ENCODE measurements at places on chromosomes 12 and 14. TPM values are rescaled to one million over a fixed set of nuclear protein-coding genes. Genes with fewer than 3 reads are reported as not detected.

CCDC197 gene
- not detected for total RNA-seq

SOAT2 gene
- total RNA-seq = not detected

EPYC gene
- total RNA-seq = 1.8 TPM

KRT75 gene
- total RNA-seq = not detected

TAS2R31 gene
- total RNA-seq = 9.7 TPM

SMOC1 gene
- 25.7 TPM for total RNA-seq

TRIM9 gene
- 1.1 TPM for total RNA-seq

LRRC10 gene
- not detected for total RNA-seq

PTPRR gene
- total RNA-seq = not detected

TULP3 gene
- 43.4 TPM for total RNA-seq

OAS1 gene
- total RNA-seq = 3.6 TPM

CD163L1 gene
- under 0.01 TPM for total RNA-seq

PMCH gene
- not detected for total RNA-seq

DPY19L2 gene
- 2.7 TPM for total RNA-seq

KRT72 gene
- not detected for total RNA-seq

COQ6 gene
- total RNA-seq = 23.0 TPM

DNA sequence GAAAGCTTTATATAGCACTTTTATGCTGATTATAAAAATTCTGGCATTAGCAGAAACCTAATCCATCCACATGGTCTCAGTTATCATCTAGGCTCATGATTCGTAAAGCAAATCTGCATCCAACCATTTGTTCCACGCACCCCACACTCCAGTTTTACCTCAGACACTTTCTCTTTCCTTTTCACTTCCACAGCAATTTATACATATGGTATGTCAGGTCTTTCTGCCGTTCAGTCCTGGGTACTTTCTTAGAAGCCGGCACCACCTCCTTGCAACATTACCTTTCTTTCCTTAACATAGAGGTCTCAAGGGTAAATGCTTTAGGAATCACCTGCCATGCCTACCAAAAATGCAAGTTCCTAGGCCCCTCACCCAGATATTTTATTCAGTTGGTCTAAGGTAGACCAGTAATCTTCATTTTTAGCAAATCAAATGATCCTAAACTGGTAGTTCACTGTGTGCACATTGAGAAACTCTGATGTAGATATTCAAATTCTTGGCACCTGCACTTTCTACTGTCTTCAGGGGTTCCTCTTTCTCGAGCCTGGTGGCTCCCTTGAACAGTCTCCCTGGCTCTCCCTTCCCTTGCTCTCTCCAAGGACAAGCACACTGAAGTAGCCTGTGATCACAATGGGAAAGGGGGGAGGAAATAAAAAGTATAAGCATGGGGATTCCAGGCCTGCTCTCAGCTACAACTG, 2.8 kb upstream of the KRAS start:
- DNase-seq = no peak

DNA sequence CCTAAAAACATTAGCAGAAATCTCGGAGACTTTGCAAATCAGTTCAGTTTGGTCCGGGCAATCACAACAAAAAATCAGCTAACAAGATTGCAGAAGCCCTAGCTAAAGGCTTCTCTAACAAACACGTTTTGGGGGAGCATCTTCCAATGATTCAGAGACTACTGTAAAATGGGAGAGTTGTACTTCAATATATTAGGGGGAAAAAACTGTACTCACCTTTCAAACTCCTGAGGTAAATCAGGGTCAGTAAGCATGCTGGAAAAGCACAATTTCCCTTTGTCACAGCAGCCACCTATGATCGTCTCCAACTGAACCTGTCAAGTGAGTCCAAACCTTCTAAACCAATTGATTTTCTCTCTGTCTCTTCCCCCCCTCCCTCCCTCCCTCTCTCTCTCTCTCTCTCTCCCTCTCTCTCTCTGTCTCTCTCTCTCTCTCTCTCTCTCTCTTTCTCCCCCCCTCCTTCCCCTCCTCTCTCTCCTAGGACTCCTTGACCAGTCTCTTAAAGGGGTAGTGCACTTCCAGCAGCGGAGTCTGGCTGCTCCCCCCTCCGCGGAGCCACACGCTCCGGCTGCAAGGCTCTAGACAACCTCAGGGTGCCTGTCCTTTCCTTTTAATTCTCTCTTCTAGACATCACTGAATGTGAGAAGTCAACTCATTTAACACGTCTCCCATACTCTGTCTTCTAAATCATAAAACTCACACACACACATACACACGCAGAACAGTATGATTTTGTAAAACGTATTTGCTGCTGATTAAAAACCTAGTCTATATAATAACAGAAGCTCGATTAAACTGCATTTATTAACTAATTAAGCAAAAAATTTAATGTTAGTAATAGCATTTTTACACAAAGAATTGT, at the start of gene SOX5:
SOX5 (minus strand) TSS at position 323 of the 862 bp plus-strand sequence; CDS start at position 254, 69 bp downstream.
- peak; percentile 8 for DNase-seq

- no peak for DNase-seq
Measured at GRCh38 chr14:29102996-29103395, 336.4 kb downstream of the FOXG1 start.

DNA sequence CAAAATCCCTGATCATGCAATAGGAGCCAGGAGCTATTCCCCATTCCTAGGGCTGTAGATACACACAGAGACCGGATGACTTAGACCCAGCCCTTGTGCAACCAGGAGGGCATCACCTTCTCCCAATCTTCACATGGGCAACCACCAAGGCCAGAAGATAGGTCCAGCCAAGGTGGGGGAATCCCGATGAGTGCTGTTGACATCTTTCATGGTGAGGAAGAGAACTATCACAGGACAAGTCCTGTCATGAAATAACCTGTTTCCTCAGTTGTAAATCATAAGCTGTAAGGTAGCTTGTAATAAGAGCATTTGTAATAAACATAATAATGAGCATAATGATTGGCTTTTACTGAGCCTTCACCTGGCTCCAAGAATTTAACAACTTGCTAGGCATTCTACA, 89.5 kb downstream of the GCH1 start:
- no peak for DNase-seq

DNA sequence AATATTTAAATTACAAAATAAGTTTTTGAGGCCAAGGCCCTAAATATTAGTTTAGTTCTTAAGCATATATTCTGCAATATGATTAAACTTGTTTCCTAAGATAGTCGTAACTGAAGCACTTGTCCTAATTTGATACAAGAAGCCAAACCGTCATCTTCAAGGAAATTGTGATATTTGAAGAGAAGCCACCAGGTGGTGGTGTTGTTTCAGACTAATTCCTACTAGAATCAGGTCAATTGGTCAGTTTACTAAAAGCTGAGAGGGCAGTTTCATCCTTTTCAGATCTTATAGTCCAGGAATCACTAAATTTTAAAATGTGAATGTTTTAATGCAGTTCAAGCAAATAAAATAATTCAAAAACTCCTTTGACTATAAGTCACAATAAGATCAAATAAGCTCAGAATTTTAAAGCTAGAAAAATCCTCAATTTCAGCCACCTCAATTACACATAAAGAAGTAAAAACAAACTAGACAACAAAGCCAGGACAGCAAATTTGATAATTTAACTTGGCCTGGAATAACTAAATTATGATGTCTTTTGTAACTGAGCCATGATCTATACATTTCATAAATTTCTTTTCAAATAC, 7.1 kb upstream of the ARL1 start:
- peak; percentile 82 for DNase-seq

DNA sequence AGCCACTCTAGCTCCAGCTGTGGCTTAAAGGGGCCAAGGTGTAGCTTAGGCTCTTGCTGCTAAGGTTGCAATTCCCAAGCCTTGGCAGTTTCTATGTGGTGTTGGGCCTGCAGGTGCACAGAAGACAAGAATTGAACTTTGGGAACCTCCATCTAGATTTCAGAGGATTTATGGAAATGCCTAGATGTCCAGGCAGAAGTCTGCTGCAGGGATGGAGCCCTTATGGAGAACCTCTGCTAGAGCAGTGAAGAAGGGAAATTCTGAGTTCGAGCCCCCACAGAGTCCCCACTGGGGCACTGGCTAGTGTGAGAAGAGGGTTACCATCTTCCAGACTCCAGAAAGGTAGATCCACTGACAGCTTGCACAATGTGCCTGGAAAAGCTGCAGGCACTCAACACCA, 694.7 kb downstream of the SLC16A7 start:
- no peak for DNase-seq

DNA sequence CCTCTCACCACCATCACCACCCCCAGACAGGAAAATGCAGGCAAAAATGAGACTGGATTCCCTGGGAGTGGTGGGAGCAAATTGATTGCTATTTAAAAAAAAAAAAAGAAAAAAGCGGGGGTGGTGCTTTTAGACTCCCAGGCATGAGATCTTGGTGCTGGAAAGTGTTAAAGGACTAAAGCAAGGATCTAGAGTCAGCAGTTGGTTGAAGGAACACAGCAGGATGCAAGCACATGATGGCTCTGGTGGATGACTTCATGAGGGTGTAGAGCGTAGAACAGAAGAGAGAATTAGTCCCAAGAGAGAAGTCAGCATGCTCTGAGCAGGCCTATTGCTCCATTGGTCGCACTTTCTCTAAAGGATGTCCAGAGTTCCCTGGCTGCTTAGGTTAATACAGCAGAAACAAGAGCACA, 183.8 kb upstream of the HMGA2 start:
- peak; percentile 46 for DNase-seq

DNA sequence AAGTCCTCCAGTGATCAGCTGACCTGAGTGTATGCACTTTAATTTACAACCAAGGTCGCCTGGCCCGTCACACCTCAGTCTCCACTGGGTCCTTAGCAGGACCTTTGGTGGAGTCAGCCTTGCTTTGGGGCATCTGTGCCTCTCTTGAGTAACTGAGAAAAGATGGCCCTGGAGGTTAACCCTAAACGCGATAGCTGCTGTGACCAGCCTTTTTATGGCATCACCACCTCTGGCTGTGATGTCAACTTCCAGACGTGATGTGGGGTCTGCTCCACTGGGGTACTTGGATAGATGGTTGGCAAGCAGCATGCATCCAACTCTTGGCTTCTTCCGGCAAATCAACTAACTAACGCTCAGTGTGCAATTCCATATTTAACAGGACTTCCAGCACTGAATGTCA, 122.8 kb upstream of the RTL1 start:
- DNase-seq = no peak

GRCh38 chr12:130014485-130014807, 110.6 kb upstream of the TMEM132D start:
- no peak for DNase-seq

- DNase-seq = no peak
Measured at GRCh38 chr12:3681595-3682061, 71.3 kb downstream of the CRACR2A start.

GRCh38 chr12:87246726-87247125, 782.5 kb downstream of the C12orf50 start:
- no peak for DNase-seq

DNA sequence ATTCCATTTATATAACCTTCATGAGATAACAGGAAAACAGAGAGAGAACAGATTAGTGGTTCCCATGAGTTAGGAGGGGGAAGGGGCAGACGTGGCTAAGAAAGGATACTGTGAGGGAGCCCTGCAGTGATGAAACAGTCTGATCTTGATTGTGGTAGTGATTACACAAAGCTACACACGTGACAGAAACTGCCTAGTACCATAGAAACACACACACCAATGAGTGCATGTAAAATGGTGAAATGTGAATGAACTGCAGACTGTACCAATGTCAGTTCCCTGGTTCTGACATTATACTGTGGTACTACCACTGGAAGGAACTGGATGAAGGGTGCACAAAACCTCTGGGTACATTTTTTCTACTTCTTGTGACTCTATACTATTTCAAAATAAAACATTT, 36.9 kb downstream of the NRDE2 start:
- no peak for DNase-seq

GRCh38 chr14:36655571-36655962, 6.1 kb upstream of the PAX9 start:
- no peak for DNase-seq

DNA sequence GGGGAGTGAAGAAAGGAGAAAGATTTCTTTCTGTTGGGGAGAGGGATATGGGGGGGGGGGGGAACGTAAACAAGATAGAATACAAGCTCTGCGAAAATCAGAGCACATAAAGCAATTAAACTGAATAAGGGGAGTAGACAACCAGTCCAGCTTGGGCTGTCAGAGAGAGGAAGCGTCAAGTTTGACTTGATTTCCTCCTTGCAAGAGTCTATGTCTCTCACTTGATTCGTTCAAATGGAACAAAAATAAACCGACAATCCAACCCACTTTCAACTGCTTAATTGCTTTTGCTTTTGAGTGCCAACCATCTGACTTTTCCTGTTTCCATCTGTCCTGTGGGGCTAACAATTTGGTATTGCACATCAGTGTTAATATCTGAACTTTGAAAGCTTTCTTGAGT, 942 bp downstream of the SYT1 start:
- peak; percentile 22 for DNase-seq

- no peak for DNase-seq
Measured at GRCh38 chr12:117034701-117035151, 64.5 kb downstream of the TESC start.

- peak; percentile 29 for DNase-seq
Measured at GRCh38 chr12:77943466-77943865, 112.8 kb downstream of the NAV3 start.

- DNase-seq = no peak
Measured at GRCh38 chr14:78737116-78737515, 566.9 kb downstream of the NRXN3 start.

- peak; percentile 66 for DNase-seq
Measured at GRCh38 chr14:81400852-81401251, 728 bp upstream of the STON2 start.

DNA sequence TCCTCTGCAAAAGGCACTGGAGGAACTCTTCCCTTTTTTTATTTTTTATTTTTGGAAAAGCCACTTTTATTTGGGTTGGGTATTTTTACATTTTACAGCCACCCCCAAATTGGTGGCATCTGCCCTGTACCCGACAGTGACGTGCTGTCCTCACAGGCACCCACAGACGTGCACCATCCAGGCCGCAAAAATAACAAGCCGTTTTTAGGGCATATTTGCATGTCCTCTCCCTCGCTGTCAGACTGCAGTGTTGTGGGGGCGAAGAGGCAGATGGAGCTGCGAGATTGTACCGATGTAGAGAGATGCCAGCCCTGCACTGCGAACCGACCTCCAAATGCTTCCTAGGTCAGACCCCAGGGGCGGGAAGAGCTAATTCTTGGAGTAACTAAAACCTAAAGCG, 12.2 kb downstream of the JDP2 start:
- DNase-seq = no peak

GRCh38 chr12:128727461-128727860, 96.3 kb downstream of the SLC15A4 start:
- DNase-seq = no peak

DNA sequence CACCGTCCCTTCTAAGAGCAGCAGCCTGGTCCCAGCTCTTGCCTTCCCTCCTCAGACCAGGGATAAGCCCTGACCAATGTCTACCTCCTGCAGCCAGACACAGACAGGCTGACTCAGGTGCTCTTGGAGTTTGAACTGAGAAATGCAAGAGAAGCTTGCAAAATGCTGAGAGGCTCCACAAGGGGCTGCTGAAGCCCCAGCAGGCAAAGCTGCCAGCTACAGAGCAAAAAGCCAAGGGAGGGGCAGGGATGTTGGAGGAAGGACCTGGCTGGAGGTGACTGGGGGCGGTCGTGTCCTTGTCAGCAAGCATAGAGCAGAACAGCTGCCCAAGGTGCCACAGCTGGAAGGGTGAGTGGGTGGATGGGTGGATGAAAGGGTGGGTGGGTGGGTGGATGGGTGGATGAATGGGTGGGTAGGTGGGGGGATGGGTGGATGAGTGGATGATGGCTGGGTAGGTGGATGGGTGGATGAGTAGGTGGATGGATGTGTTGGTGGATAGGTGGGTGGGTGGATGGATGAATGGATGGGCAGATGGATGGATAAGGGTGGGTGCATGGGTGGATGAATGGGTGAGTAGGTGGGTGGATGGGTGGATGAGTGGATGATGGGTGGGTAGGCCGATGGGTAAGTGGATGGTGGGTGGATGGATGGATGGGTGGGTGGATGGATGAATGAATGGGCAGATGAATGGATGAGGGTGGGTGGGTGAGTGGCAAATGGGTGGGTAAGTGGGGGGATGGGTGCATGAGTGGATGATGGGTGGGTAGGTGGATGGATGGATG, 4.0 kb upstream of the INF2 start:
- no peak for DNase-seq
